NCI-H1436 treated with DMSO at 0.1 percent for 48 hours (cell line): ENCODE measurements at places on chromosomes 5 and 9.

DNA sequence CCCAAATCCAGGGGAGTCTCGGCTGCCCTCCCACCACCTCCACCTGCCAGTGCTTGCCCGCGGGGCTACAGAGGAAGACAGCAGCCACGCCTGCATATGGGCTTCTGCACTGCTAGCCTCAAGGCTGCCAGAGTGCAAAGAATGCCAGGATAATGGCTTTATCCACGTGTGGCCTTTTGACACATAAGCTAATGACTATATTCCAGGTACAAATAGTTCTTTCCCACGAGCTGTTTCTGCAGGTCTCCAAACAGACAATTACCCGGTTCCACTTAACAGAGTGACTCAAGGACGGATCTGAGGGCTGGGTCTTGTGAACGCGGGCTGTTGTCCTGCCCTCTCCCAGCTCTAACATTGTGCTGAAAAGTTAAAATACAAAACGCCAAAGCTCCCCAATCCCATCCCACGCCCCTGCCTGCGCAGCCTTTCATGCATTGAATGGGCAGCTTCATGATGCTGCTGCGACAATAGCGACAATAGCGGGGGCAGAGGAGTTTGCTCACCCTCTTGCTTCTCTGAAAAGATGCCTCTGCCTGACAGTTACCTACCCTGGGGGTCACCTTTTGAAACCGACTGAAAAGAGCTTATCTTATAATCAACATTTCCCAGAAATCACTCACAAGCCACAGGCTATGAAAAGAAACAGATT is 39.1 kb upstream of the MSH3 start:
- no peak for DNase-seq

GRCh38 chr5:113808956-113809355 is 295.5 kb downstream of the YTHDC2 start:
- DNase-seq = no peak

DNA sequence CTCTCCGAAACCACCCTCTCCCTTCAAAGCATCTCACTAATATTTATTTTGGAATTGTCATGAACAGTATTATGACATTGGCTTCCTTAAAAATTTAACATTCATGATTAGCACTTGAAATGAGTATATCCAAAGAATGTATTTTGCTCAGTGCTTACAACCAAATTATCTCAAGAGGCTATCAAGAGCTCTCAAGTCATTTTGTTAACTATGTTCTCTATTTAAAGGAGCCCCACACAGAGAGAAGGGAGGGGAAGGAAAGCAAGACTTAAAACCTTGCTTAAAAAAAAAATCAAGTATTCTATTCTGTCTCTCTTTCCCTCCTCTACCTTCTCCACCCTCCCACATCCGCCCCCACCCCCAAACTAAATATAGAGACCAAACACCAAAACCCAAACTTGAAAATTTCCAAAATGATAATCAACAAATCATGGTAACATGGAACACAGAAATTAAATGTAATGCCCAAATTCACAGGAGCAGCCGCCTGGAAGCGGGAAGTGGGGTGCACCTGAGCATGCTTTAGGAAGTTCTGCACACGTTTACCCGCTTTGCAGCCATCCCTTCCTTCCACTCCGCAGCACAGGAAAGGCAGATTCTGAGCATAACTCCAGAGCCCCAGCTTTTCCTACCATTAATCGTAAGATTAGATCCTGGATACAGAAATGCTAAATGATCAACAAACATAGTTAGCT is 66.9 kb downstream of the EBF1 start:
- no peak for DNase-seq

- no peak for DNase-seq
Measured at GRCh38 chr9:1028501-1029190, 21.5 kb upstream of the DMRT2 start.

GRCh38 chr5:1105350-1106265 is 6.3 kb downstream of the SLC12A7 start:
- no peak for DNase-seq

DNA sequence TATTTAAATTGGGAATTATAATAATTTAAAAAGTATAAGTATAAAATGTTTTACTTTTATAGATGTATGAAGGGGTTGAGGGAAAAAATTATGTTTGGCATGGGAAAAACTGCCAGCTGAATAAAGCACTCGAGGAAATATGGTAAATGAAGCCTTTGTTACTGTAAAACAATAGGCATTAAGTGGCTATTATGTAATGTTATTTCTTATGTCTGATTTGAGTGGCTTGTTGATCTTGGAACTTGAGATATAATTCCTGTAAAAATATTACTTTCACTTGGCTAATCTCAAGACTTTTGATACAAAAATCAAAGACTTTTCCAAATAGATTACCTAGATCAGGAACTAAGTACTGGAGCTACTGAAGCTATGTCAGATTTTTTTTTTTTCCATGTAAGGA is 182.9 kb downstream of the CD180 start:
- DNase-seq = no peak

DNA sequence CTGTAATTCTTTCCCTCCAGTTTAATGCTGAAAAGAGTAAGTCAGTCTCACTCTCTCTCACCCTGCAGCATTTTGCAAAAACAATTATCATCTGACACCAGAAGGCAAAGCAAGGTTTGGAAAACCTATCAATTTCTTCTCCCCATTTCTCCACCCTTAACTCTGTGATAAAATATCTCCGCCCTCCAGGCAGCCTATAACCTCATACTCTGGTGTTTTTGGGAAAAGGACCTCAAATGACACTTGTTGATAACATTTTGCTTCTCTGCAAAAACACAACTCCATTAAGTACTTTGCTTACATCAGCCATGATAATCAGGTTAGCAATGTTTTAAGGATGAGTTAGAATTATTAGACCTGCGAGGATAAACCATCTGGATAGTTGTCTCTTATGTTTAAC is 2.3 kb downstream of the ANKH start:
- DNase-seq = no peak

- no peak for DNase-seq
Measured at GRCh38 chr5:98781964-98782363, 8.5 kb downstream of the RGMB start.

GRCh38 chr9:128684065-128684324 is 5.0 kb upstream of the SET start:
- no peak for DNase-seq
